ENCODE measurements at places on chromosomes 3 and 15.

DNA sequence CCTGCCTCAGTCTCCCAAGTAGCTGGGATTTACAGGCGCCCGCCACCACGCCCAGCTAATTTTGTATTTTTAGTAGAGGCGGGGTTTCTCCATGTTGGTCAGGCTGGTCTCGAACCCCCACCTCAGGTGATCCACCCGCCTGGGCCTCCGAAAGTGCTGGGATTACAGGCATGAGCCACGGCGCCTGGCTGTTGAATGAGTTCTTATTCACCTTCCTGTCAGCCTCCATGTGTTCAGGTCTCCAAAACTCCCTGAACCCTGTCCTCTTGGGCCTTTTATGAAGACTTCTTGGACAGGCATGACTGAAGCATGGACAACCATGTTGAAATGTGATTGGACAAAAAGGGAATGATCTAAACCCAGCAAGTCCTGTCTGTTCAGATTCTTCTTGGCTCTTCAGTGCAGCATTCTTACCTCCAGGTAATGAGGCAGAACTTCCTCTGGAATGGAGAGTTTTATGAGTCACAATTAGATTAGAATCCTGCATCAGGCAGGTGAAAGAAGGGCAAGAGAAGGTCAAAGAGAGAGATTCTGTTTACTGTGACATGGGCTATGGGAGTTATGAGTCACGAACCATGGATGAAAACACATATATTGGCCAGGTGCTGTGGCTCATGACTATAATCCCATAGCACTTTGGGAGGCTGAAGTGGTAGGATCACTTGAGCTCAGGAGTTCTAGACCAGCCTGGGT is 23.1 kb upstream of the EIF4A2 start:
- no peak for DNase-seq

DNA sequence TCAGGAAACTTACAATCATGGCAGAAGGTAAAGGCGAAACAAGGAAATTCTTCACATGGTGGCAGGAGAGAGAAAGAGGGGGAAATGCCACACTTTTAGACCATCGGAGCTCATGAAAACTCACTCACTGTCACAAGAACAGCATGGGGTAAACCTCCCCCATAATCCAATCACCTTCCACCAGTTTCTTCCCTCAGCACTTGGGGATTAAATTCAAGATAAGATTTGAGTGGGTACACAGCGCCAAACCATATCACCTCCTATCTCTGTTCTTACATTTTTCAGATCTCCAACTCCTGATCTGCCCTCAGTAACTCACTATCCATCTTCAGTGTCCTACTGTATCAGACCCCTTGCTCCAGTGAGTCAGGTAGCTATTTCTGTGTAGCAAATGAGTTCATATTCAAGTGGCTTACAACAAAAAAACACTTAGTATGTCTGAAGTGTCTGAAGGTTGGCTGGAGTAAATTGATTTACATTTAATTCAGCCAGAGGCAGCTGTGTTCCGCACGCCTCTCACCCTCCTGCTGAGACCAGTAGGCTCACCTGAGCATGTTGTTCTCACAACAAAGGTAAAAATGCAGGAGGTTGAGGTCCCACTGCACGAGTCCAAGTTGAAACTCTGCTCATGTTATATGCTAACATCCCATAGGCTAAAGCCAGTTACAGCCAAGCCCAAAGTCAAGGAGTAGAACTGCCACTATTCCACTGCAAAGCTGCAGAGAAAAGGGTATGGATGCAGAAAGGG is 180.7 kb upstream of the LMCD1 start:
- no peak for DNase-seq

DNA sequence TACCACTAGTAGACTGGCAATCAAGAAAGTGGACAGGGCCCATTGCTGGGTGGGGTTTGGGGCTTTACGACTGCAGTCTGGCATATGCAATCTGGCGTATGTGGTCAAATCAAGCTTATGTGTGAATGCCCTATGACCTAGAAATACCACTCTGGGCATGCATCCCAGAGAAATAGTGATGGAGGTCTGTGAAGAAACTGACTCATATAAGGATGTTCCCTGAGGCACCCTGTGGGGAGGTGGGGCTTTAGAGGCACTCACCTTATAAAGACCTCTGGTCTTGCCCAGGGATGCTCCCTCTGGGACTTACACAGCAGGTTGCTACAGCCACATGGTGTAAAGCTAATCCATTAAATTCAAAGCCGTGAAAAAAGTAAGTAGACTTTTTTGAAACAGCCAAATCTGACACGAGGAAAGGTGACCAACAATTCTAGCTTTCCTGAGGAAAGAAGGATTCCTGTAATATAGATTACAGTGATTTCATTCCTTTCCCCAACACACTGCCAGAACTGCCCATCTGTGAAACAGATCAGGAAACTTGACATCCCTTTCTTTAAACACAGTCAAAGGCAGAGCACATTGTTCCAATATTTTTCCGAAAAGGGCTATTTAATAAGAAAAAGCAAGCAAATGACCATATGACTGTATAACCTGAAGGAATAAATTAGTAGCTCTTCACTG is 13.6 kb downstream of the RARRES1 start:
- peak; percentile 67 for DNase-seq

GRCh38 chr3:120182613-120183511 is 88.6 kb upstream of the GSK3B start:
- DNase-seq = no peak

DNA sequence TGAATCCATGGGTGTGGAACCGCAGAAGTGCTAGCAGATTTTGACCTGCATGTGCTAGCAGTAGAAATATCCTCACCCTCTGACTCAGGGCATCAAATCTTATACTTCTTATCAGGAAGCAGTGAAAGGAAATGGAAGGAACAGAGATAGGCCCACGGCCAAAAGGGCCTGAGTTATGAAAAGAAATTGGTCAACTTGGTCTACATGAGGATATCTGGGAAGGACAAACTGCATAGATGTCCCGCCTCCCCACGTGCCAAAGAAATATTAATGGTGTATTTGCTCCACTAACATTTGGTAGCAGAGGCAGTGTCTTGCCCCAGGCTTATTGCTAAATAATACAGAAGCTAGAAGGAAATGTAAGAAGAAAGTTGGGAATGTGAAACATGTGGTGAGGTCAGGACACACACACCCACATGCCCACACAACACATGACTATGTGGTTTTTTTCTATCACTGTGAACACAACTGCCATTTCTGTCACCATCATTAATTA is 93.6 kb upstream of the COL8A1 start:
- no peak for DNase-seq

- DNase-seq = peak; percentile 76
Observed at GRCh38 chr3:127984241-127984975, 67.8 kb upstream of the SEC61A1 start.

- no peak for DNase-seq
Observed at GRCh38 chr3:189834462-189834861, 203.3 kb downstream of the TP63 start.

- DNase-seq = no peak
Observed at GRCh38 chr3:186520957-186521842, 23.0 kb downstream of the CRYGS start.

DNA sequence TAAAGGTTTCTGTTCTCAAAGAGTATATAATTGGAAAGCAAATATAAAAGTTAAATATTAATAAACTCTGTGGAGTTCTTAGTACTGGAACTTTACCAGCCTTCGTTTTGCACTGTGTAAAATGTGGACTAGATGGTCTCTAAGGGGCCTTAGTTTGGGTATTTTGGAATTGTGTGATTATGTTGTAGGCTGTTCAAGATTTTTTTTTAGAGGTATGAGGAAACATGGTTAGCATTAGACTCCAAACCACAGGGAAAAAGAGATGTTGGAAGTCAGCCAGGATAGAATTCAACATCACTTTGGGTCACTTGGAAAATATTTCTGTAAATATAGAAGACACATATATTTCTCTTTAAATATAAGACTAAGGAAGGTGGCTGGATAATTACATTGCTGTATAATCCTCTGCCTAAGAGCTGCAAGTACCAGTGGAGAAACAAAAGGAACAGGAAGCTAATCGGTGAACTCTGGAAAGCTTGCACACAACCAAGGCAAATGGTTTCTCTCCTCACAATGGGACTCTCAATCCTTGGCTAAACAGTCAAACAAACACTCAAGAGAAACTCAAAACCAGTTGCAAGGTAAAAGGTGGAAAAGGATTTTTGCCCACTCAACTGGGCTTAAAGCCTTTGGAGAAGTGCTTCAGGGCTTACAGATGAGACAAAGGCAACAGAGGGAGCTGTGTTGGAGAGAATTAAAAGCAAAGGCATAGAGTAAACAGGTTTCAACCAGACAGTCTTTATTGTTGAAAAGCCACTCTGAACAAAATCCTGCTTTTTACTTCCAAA is 141.7 kb downstream of the NR1D2 start:
- no peak for DNase-seq

DNA sequence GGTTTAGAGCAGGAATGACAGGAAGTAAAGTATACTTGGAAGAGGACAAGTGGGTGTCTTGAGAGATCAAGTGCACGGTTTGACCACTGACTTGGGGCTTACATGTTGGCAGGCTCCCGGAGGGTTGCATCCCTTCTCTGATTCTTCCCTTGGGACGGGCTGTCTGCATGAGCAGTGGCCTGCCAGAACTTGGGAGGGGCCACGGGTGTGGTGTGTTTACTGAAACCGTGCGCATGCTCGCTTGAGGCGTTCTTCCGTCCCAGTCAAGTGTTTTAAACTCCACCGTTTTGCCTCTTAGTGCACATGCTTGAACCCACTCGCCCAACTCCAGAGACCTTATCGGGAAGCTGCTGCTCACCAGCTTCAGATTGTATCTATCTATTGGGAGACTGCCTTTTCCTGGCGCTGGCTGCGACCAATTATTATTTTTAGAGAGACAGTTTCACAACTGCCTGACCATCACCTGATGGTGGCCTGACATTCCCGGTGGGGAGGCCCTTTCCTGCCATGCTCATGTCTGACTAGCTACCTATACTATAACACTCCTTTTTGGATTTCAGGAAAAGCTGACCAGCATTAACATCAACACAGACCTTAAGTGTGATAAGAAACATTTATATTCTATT is 14.9 kb upstream of the C3orf22 start:
- no peak for DNase-seq

- no peak for DNase-seq
Observed at GRCh38 chr3:175238801-175239200, 379.7 kb downstream of the NAALADL2 start.

DNA sequence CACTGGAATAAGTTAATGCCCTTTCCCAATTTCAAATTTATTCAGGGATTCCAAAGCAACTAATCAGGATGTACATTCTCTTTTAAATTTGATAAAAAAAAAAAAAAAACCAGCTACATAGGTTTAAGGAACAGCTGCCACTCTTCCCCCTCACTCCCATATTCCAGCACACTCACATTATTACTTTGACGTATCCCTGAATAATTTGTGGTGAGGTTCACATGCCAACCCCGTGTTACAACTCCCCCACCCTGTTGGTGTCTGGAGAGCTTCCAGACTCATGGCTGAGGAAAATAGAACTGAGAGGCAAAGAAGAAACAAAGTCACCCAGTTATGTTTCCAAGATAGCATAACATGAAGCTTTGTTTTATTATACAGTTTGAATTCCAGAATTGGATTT is 300.5 kb upstream of the MME start:
- DNase-seq = no peak

DNA sequence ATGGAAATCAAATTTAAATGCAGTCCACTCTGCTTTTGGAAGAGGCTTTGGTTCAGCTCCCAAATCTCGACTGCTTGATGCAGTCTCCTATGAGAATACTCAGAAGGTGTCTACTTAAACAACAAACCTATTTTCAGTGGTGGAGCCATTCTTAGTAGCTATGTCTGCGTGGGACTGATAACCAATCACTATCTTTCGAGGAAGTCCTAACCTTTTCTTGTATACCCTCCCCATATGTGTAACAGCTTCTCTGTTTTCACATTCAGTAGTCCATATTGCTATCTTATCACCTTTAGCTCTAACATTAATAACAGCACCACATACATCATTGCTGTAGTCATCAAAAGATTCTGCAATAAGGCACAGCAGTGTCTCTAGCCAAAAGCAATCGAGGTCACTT is 333.0 kb upstream of the ATP11B start:
- no peak for DNase-seq

GRCh38 chr3:64414043-64414442 is 188.8 kb upstream of the PRICKLE2 start:
- no peak for DNase-seq

DNA sequence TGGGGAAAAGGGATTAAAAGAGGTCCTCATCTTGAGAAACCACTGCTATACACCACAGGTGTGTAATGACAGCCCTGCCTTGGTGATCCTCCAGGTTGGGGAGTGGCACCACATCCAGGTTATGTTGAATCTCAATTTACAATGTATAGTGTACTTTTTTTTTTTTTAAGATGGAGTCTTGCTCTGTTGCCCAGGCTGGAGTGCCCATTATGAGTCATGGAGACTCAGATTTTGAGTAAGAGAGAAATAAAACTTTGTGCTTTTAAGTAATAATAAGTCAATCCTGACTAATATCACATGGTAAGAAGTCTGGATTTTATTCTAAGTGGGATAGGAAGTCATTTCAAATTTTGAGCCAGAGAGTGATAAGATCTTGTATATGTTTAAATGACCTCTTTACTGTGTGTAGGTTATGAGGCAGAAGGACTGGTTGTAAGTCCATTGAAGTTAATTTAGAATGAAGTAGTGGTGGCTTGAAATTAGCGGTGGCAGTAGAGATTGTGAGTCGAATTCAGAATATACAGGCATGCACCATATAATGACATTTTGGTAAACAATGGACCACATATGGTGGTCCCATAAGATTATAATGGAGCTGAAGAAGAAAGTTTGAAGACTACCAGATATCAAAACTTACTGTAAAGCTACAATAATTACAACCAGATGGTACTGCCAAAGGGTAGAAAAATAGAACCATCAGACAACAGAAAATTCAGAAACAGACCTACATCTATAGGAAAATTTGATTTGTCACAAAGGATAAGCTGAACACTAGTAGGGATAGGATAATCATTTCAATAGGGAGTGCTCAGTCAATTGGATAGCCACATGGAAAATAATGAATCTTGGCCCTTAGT is 20.7 kb downstream of the POPDC2 start:
- no peak for DNase-seq

DNA sequence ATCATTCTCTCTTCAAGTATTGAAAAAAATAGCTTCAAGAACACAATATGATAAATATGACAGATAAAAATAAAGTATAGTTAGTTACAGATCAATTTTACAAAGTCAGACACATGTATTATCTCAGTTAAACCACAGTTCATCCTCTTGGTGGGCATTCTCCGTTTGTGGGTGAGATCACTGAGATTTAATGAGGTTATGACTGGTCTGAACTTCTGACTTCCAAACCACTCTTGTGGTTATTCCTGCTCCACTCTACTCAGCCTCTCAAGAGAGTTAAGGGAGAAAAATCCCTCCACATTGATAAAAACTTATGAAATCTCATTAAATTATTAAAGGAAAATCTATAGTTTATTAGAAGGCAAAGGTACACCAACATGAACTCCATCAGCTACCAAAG is 229.9 kb upstream of the LRTM1 start:
- DNase-seq = no peak

DNA sequence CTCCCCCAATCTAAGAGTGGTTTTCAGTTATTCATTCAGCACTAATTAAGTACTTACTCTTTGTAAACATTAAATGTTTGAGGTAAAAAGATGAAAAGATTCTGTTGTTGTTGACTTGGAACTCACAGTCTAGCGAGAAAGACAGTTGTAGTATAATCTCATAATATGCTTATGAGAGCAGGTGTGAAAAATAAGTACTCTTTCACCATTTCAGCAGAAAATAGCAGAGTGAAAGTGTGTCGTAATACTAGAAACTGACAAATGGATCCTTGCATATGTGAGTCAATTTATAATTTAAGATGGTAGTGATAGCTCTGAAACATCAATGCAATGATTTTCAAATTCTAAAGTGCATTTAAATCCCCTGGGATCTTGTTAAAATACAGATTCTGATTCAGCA is 618.8 kb upstream of the CCDC54 start:
- no peak for DNase-seq

- no peak for DNase-seq
Observed at GRCh38 chr3:153864793-153865192, 256.4 kb upstream of the ARHGEF26 start.
